Stimulated activated CD4-positive, alpha-beta T cell treated with anti-CD3 and anti-CD28 coated beads, Interleukin-4, amount 100 ng/mL, for 1 hour (primary cell): ENCODE measurements at places on chromosomes 6 and 20.

- DNase-seq: no peak
Measured at GRCh38 chr20:59634435-59635005, 30.2 kb downstream of the PHACTR3 start.

DNA sequence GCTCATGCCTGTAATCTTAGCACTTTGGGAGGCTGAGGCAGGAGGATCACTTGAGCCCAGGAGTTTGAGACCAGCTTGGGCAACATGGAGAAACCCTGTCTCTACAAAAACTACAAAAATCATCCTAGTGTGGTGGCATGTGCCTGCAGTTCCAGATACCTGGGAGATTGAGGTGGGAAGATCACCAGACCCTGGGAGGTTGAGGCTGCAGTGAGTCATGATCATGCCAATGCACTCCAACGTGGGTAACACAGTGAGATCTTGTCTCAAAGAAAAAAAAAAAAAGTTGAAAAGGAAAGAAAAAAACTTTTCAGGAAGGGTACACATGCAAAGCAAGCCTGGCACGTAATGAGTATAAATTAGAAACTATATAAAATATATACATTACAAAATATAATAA, 65.8 kb upstream of the FBXO30 start:
- no peak for DNase-seq

GRCh38 chr6:28410767-28411166, 11.2 kb upstream of the ZSCAN12 start:
- no peak for DNase-seq

- DNase-seq: peak; percentile 32
Measured at GRCh38 chr6:107657755-107658461, 166.2 kb downstream of the SCML4 start.

DNA sequence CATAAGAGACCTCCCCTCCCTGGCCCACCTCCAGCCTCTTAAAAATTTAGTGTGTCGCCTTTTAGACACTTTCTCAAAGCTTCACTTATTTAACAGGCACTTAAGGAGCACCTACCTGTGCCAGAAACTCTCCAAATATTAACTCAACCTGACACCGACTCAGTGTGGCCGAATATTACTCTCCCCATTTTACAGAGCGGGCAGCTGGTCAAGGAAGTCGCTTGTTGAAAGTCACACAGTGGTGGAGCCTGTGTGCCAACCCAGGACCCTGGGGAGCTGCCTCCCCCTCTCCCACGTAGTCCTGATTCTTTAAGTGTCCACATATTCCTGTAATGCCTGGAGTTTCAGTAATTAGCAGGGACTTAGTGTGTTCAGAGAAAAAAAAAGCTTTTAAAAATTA, 1.0 kb upstream of the PMEPA1 start:
- DNase-seq: no peak

DNA sequence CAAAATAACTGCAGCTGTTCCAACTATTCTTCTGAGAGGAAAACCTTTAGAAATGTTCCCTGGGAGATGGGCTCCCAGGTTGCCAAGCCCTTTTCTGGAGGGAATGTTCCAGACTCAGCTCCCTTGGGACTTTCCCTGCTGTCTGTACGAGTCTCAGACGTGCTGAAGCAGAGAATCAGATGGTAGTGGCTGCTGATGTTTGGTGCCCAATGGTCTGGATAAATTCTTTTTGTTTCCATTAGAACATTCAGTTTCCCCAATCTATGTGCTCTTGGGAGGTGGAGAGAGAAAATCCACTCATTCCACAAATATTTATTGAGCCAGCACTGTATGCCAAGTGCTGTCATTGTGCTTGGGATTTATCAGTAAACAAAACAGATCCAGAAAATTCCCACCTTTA, 40.0 kb downstream of the SNHG17 start:
- DNase-seq: no peak

GRCh38 chr6:161526794-161527193, 252.9 kb upstream of the AGPAT4 start:
- no peak for DNase-seq

GRCh38 chr6:124772733-124773319, 189.4 kb upstream of the RNF217 start:
- no peak for DNase-seq

- peak; percentile 68 for DNase-seq
Measured at GRCh38 chr6:134938896-134939295, 11.0 kb downstream of the ALDH8A1 start.

DNA sequence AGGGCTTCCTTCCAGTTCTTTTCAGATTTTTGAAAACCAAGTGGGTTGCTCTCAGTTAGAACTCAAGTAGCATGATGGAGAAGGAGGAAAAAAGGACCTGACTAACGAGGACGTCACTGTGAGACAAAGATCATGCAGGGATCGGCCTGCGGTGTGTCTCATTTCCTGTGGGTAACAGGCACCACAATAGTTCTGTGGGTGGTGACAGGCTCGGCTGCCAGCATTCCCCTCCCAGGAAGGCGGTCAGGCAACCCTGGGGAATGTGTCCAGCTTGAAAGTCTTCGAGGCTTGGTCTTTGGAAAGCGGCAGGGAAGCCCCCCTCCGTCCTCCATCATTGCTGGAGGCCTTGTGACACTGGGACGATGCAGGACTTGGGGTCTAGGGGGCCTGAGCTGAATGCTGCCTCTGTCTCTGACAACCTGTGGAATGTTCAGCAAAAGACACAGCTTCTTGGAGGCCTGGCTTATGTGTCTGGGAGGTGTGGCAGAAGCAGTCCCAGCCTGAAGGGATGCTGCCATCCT, 121.0 kb downstream of the BCAS1 start:
- peak; percentile 62 for DNase-seq

DNA sequence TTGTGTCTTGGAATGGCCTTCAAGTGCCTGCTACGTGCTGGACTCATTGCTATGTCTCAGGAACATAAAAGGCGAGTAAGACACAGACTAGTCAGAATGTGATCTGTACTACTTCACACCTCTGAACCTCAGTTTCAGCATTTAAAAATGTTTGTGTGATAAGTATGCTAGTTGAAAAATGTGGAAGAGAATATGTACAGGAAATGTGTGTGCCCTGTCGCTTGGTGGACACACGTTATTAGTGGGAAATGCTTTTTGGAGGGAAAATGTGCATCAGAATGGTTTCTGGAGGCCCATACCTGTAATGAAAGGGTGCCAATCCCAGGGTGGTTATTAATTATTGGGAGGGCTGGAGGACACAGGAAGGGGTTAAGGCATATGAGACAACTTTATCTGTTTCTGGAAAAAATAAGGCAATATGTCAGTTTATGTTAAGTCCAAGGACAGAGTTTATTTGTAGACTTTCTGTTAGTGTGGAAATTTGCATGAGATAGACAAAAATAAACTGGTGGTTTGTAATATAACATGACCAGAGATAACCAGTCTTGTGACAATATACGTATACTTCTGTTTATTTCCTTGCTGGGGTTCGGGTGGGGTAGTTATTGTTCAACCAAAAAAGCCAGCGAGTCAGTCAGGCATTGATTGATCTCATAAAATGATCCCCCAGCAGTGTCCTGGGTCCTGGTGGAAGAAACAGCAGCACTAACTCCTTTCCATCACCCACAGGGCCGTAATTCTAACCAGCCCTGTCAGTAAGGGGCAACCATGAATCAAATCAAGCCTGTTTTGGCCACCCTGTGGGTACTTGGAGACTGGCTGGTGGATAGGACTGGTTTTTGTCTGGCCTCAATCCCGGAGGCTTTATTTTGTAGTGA, 117.9 kb downstream of the JARID2 start:
- no peak for DNase-seq

- no peak for DNase-seq
Measured at GRCh38 chr6:118886641-118887040, 7.3 kb upstream of the ASF1A start.

DNA sequence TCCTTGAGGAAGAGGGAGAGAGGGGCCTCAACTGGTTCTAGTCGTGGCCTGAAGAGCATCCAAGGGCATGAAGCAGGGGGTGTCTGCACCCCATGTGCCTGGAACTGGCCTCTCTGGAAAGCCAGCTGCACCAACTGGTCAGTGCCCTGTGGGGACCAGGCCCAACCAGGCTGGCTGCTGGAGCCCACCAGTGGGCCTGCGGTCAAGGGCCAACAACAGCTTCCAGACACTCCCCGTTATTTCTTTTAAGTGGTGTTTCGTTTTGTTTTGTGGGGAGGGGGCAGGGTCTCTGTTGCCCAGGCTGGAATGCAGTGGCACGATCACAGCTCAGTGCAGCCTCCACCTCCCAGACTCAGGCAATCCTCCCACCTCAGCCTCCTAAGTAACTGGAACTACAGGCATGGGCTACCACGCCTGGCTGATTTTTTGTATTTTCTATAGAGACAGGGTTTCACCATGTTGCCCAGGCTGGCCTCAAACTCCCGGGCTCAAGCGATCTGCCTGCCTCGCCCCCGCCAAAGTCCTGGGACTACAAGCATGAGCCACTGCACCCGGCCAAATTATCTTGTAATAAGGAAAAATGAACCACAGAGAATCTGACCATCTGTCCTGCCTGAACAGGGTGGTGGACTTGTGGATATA, 11.9 kb upstream of the C20orf144 start:
- no peak for DNase-seq

- no peak for DNase-seq
Measured at GRCh38 chr20:24981282-24981681, 11.3 kb downstream of the APMAP start.

DNA sequence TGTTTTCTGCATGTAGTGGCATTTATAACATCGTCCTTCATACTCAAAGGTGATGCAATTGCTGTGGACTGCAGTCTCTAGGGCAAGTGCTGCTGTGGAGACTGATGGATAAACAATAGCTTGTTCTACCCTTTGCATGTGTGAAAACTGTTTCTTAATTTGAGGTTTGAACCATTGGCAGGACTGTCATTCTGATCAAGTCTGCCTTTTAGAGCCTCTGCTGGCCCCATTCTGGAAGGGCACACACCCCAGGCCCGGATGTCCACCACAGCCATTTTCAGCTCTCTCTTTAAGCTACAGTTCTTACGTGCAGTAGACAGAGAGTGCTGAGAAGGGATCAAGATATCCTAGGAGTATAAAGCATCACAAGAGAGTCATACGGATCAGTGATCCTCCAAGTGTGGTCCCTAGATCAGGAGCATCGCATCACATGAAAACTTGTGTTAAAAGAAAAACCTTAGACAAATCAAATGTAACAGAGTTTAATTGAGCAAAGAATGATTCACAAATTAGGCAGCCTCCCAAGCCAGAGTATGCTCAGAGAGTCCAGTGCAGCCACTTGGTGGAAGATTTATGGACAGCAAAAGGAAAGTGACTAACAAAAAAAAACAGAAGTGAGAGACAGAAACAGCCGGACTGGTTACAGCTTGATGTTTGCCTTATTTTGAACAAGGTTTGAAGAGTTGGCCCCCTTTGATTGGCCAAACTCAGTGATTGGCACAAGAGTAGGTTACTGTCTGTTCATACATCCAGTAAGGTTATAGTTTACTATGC, 52.0 kb downstream of the FRK start:
- DNase-seq: no peak

GRCh38 chr20:1263853-1264252, 2.2 kb upstream of the SNPH start:
- no peak for DNase-seq

- DNase-seq: no peak
Measured at GRCh38 chr20:47489448-47489872, 12.2 kb upstream of the NCOA3 start.

DNA sequence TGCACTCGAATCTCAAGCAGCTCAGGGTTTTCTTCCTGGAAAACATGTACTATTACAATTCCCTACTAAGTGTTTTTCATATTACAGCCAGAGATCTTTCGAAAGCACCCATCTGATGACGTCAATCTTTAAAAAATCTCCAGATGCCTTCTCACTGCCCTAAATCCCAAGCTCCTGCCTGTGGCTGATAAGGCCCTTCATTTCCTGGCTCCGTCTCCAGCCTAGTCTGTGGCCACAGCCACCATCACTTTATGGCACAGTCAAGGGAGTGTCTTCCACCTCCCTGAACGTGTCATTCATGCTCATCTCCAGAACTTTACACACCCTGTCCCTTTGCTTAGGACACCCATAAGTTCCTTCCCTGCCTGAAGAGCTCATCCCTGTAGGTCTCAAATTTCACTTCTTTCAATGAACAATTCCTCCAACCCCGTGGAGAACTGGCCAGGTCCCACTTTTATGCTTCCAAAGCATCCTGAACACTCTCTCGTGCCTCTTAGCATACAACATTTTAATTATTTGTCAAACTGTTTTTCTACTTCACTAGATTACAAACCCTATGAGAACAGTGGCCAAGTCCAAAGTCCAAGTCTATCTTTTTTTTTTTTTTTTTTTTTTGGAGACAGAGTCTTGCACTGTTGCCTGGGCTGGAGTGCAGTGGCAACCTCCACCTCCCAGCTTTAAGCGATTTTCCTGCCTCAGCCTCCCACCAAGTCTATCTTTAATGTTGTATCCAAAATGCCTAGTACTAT, 106.1 kb upstream of the AGPAT4 start:
- no peak for DNase-seq

DNA sequence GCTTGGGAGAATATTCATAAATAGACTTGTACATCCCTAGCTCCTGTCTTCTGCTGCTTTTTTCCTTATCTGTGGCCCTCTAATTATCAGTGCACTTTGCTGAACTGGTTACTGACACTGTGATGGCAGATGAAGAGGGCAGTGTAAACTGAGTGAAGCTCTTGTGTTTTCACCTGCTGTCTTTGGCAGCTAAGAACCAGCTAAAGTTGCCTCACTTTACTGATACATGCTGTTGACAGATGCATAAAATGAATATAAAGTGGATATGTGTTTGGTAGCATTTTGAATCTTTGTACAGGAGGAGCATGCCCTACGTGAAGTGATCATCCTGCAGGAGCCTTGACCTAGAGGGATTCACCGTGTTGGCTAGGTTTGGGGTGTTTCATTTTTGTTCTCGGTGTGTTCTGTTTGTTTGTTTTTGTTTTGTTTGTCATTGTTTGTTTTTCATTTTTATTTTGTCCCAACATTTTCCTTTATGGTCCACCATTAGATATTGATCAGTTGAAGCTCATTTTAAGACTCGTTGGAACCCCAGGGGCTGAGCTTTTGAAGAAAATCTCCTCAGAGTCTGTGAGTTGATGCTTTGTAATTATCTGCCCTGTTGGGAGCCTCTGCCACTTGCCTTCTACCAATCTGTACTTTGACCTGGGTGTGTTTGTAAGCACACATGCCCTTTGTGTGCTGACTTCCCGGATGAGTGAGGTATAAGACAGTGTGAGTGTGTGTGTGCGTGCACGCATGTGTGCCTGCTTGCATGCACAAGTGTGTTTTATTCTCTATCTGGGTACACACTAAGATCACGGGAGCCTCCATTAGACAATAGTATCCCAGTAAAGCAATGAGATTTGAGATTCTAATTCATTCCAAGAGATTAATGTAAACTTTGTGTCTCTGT, 34.6 kb upstream of the MAPK13 start:
- DNase-seq: no peak

- no peak for DNase-seq
Measured at GRCh38 chr6:69988458-69989126, 122.2 kb downstream of the COL19A1 start.

GRCh38 chr6:112321941-112322424, 25.1 kb upstream of the RFPL4B start:
- no peak for DNase-seq

GRCh38 chr6:252775-253535, 39.3 kb upstream of the DUSP22 start:
- DNase-seq: no peak

GRCh38 chr6:22253955-22254655, 42.7 kb downstream of the PRL start:
- DNase-seq: no peak

- no peak for DNase-seq
Measured at GRCh38 chr6:34275128-34275804, 26.5 kb upstream of the SMIM29 start.
